HepG2 (cell line): ENCODE measurements at places on chromosomes 2 and 18.

DNA sequence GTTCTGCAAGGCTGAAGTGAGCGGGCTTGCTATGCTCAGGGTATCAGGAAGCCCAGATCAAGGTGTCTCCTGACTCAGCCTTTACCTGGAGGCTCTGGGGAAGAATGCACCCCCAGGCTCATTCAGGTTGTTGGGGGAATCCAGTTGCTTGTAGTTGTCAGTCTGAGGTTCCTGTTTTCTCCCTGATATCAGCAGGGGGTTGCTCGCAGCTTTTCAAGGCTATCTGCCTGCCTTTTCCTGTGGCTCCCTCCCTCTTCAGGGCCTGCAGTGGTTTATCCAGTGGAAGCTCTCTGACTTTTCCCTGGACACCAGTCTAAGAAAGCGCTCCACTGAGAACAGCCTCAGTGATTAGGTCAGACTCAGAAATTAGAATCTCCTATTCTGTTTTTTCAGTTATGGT lies 116.6 kb downstream of the PTPRM start:
- DNase-seq = no peak

GRCh38 chr2:209761566-209761965 lies 10.1 kb upstream of the UNC80 start:
- DNase-seq = no peak

GRCh38 chr18:23861326-23861725 lies 153.2 kb upstream of the TTC39C start:
- no peak for DNase-seq

- no peak for DNase-seq
Observed at GRCh38 chr18:57128220-57128932, 18.5 kb upstream of the BOD1L2 start.

DNA sequence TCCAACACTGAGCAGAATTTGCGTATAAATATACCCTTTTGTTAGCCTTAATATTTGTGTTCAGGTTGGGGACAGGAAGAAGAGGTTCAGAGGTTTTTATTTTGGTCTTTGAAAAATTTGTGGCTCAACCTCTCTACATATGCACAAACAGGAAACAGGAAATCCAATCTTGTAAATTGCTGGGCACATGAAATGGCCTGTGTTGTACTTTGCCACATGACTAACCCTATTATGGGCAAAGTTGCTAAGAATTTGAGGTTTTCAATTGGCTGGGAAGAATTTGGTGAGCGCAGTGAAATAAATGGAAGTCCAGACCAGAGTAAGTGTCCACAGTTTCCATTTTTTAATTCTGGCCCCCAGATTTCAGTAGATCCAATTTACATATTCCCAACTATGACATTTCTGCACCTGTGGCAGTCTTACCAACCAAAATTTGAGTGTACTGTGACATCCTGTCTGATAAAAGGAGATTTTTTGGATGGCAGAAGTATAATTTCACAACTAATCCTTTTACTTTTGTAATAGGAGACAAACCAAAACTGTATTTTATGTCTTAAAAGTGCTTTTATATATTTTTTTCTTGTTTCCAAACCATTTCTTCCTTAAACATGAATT lies 63.6 kb downstream of the COX7A2L start:
- no peak for DNase-seq
